Nasal cavity respiratory epithelium epithelial cell of viscerocranial mucosa (primary cell): ENCODE measurements at places on chromosomes 13 and 19. TPM values are rescaled to one million over a fixed set of nuclear protein-coding genes. Genes with fewer than 3 reads are reported as not detected.

LILRA1 gene
- total RNA-seq = not detected in 2 replicates

ZNF790 gene
- total RNA-seq = 6.8 and 8.3 TPM in 2 replicates

FARP1 gene
- total RNA-seq = 10.3 and 33.2 TPM in 2 replicates

COX6B1 gene
- total RNA-seq = 88.5 and 102 TPM in 2 replicates

DENND1C gene
- total RNA-seq = under 0.01 and 0.07 TPM in 2 replicates

PTPRH gene
- 0.68 and 1.00 TPM in 2 replicates for total RNA-seq
